ENCODE measurements at places on chromosomes 5 and 9.
A peak's percentile ranks its signal among the peaks of the same experiment; 100 is the strongest.

GRCh38 chr5:15483351-15484097 lies 16.5 kb upstream of the FBXL7 start:
- no peak for DNase-seq

DNA sequence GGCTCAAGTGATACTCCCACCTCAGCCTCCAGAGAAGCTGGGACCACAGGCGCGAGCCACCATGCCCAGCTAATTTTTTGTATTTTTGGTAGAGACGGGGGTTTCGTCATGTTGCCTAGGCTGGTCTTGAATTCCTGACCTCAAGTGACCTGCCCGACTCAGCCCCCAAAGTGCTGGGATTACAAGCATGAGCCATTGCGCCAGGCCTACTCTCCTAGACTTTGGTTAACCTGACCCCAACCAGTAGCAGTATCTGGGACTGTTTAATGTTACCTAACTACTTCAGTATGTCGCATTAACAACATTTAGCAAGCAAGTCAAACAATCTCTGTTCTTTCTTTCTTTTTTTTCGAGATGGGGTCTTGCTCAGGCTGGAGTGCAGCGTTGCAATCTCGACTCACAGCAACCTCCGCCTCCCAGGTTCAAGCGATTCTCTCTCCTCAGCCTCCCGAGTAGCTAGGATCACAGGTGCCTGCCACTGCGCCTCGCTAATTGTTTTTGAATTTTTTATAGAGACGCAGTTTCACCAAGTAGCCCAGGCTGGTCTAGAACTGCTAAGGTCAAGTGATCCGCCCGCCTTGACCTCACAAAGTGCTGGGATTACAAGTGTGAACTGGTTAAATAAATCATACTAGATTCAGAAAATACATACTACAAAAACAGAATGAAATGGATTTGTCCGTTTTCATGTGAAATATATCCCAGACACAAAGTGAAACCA lies 2.0 kb downstream of the AK3 start:
- DNase-seq: no peak

DNA sequence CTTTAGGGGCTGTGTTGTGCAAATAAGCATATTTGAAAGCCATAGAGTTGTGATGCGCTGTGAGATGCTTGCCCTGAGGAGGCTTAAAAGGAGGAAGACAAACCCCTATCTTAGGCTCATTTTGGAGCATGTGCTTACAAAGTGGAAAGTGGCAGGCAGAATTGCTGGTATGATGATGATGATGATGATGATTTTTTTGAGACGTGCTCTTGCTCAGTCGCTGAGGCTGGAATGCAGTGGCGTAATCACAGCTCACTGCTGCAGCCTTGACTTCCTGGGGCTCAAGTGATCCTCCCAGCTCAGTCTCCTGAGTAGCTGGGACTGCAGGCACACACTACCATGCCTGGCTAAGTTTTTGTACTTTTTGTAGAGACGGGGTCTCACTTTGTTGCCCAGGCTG lies 1.7 kb downstream of the CNOT8 start:
- no peak for DNase-seq

- no peak for DNase-seq
Observed at GRCh38 chr5:122126177-122126755, 3.1 kb upstream of the ZNF474 start.

GRCh38 chr9:130854092-130854491 lies 19.0 kb downstream of the ABL1 start:
- DNase-seq: no peak

DNA sequence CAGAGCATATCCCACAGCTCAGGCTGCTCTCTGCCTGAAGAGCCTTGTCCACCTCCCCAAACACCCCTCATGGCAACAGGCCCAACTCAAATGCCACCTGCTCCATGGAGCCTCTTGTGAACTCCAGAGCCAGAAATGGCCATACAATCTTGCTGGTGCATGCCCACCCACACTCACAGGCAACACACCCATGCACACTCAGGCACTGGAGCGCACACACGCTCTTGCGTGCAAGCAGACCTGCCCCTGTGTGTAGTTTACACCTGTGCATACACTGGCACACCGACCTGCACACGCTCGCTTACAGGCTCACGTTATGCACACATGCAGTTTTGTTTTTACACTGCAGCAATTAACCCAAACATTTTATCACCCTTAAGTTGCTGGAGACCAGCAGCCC lies 40.0 kb downstream of the HRH2 start:
- no peak for DNase-seq

- no peak for DNase-seq
Observed at GRCh38 chr5:138720840-138721239, 32.4 kb upstream of the CTNNA1 start.

GRCh38 chr5:136666970-136667620 lies 301.8 kb upstream of the TRPC7 start:
- DNase-seq: no peak

DNA sequence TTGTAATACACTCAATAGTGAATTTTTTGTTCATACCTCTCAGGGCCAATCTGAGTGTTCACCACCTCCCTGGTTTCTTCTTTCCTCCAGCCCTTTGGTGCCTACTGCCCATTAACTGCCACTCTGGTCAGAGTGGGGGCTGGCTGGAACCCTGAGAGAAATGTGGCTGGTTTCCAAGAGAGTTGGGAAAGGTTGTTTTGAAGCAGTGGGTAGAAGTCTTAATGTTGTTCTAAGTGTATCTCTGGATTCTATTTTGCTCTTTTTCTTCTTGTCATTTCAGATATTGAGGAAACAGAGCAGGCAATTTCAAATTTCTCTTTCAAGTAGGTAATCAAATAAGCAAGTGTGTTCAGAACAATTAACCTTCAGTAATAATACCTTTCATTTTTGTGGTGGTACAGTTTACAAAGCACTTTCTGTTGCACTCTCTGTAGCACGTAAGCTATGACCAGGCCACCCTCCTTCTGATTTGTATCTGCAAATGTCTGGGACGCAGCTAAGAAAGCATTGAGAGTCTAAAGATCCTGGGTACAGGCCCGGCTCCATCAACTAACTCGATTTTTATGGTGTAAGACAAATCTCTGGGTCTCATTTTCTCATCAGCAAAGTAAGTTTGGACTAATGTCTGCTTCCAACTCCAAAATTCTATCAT lies 8.4 kb downstream of the SLC1A3 start:
- DNase-seq: no peak

DNA sequence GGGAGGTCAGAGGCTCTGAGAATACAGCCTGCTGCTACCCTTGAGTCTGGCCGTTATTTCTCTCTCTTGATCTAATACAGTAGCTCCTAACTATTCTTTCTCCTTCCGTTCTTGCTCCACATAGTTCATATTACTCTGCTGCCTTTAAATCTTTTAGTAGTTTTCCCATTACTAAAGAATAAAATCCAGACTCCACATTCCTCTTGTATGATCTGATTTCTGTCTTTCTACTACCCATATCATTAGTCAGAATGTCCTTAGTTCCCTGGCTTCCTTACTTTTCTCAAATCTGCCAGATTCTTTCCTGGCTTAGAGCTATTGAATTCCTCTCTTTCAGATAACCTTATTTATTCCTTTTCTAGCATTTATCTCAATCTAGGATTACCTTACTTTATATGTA lies 40.0 kb downstream of the MARCHF6 start:
- DNase-seq: no peak

DNA sequence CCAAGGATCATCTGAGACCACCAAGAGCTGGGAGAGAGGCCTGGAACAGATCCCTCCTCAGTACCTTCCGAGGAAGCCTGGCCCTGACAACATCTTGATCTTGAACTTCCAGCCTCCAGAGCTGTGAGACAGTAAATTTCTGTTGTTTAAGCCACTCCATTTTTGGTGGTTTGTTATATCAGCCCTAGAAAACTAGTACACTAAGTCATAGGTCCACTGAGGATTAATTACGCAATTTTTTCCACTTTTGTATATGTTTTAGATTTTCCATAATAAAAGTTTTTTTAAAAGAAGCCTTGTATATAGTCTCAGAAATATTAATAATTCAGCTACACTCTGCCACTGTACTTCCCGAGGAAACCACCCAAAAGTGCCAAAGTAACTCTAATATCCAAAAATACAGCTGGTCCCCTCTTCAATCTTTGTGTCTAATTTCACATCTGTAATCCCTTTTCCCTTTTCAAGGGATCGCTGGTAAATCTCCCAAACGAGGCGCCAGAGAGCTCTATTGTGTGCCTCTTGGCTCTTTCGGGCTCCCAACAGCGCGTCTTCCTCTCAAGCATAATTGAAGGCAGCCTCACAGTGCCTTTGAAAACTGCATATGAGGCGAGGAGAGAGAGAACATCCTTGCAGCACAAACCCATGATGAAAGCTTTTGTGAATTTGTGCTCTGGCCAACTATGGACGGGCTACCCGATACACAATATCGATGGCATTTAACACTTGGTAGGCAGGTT lies 32.7 kb downstream of the PRUNE2 start:
- DNase-seq: no peak

DNA sequence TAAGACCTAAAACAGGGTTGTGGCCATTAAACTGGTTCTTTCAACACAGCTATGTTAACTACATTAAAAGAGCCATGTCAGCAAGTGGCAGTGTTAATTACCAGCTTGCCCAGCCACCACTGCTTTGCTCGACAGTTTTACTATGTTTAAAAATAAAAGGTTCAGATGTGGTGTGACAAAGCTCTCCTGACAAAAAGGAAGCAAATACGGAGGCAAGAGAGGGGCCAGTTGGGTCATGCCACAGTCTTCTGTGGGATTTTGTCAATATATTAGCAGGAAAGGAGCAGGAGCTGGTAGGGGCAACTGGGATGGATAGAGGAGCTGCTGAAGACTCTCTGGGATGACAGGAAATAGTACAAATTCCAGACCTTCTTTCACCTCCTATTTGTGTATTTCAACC lies 113.5 kb upstream of the PCA3 start:
- DNase-seq: no peak

- peak; percentile 16 for DNase-seq
Observed at GRCh38 chr5:141186897-141187512, at the start of gene PCDHB9. Gene PCDHB9 (plus strand): TSS chr5:141187161. CDS start chr5:141187319, 158 bp downstream.

Data from stimulated activated CD4-positive, alpha-beta T cell treated with anti-CD3 and anti-CD28 coated beads, Interleukin-1b, Interleukin-23, amount 100 ng/mL, for 1 hour (primary cell).